Activated CD4-positive, alpha-beta memory T cell treated with anti-CD3 and anti-CD28 coated beads for 36 hours (primary cell): ENCODE measurements at places on chromosomes 1 and 21. TPM values are rescaled to one million over a fixed set of nuclear protein-coding genes. Genes with fewer than 3 reads are reported as not detected.

DNA sequence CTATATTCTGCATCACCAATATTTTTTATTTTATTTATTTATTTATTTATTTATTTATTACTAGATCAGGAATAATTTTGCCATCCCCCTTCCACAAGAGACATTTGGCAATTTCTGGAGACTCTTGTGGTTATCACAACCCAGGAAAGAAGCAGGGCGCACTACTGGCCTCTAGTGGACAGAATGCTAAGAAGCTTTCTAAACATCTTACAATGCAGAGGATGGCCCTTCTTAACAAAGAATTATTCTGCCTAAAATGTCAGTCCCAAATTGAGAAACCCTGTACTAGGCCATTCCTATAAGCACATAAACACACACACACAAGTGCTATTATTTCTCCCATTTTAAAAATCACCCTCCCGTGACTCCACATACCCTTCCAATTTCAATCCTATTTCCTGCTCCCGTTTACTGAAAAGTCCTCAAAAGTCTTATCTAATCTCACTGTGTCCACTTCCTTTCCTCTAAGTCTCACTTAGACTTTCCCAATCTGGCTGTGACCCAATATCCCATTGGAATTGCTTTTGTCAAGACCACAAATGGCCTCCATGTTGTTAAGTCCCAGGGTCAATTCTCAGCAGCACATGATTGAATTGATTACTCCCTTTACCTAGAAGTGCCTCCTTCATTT is 43.7 kb upstream of the RNF11 start:
- no peak overlapping the region for H3K4me3 ChIP-seq
- H3K27ac ChIP-seq: no peak overlapping the region
- H3K4me1 ChIP-seq: no peaks in the 10 kb centered on the region
- peaks cover 4% of the 10 kb centered on the region for H3K27me3 ChIP-seq
- DNase-seq: peak; percentile 63

DNA sequence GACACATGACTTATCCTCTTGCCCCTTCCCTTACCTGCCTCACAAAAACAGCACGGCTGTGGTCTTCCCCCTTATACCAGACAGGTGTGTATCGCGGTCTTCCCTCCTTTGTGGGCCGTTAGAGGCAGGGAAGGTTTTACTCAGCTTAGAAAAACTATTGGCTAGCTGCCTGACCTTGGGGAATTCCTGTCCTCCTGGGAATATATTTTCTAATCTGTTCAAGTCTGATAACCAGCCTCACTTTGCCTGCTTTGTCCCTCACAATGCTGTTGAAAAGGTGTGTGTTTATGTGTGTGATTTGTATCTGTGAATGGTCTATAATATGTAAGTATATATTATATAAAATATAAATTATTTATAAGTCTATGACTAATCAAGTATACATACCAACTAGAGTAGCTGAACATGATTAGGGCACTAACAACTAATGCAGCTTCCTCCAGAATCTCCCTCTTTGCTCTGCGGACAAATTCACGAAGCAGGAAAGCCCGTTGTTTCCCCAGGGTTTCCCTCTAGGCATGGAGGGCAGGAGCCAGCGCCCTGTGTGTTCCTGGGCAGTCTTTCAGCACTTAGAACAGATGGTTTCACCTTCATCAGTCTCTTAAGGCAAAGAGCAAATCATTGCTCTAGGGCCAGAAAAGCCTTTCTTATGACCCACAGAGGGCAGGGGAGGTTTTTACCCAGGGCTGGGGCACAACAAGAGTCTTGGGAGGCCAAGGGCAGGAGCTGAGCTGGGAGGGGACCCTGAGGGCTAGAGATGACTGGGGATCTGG is 25.6 kb downstream of the SLC26A9 start:
- no peaks in the 10 kb centered on the region for H3K4me1 ChIP-seq
- H3K4me3 ChIP-seq: no peak overlapping the region
- no peaks in the 10 kb centered on the region for H3K27me3 ChIP-seq
- no peak for DNase-seq
- H3K36me3 ChIP-seq: no peaks in the 10 kb centered on the region

GRCh38 chr21:26659182-26659581 is 86.1 kb upstream of the CYYR1 start:
- no peak for DNase-seq
- no peaks in the 10 kb centered on the region for H3K27me3 ChIP-seq
- no peak overlapping the region for H3K27ac ChIP-seq
- H3K4me1 ChIP-seq: no peaks in the 10 kb centered on the region
- H3K36me3 ChIP-seq: no peaks in the 10 kb centered on the region

- H3K36me3 ChIP-seq: peaks cover 4% of the 10 kb centered on the region
- peaks cover 49% of the 10 kb centered on the region for H3K4me1 ChIP-seq
- peak within 1 kb of the TSS; percentile 88 for H3K4me3 ChIP-seq
- no peaks in the 10 kb centered on the region for H3K27me3 ChIP-seq
- H3K27ac ChIP-seq: peak within 1 kb of the TSS; percentile 92
Measured at GRCh38 chr1:225881959-225882693, at the start of gene TMEM63A. TSS of gene TMEM63A (minus strand) at chr1:225882380. CDS start at chr1:225877580, 4,800 bp downstream.

CFHR1 gene
- total RNA-seq: not detected

FOXO6 gene
- total RNA-seq: 0.19 TPM

ATP6V1G3 gene
- not detected for total RNA-seq

DNA sequence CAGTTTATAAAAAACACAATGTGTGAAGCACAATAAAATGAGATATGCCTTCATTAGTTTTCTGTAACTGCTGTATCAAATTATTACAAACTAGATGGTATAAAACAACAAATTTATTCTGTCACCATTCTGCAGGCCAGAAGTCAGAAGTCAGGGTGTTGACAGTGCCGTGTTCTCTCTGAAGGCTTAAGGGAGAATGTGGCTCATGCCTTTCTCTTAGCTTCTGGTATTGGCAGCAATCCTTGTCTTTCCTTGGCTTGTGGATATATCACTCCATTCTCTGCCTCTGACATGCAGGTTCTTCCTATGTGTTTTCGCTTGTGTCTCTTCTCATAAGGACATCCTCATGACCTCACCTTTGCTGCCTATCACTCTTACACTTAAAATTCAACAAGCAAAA is 10.1 kb downstream of the NEK7 start:
- H3K27ac ChIP-seq: peak overlapping the region; percentile 92
- no peaks in the 10 kb centered on the region for H3K27me3 ChIP-seq
- H3K4me3 ChIP-seq: peak overlapping the region; percentile 18
- H3K4me1 ChIP-seq: peaks cover 82% of the 10 kb centered on the region
- no peak for DNase-seq
- H3K36me3 ChIP-seq: no peaks in the 10 kb centered on the region
